NCI-H2029 treated with DMSO at 0.1 percent for 48 hours (cell line): ENCODE measurements at places on chromosomes 12 and 14.
A peak's percentile ranks its signal among the peaks of the same experiment; 100 is the strongest.

- DNase-seq, result no peak
Observed at GRCh38 chr12:131950182-131950913, 606 bp downstream of the EP400 start.

DNA sequence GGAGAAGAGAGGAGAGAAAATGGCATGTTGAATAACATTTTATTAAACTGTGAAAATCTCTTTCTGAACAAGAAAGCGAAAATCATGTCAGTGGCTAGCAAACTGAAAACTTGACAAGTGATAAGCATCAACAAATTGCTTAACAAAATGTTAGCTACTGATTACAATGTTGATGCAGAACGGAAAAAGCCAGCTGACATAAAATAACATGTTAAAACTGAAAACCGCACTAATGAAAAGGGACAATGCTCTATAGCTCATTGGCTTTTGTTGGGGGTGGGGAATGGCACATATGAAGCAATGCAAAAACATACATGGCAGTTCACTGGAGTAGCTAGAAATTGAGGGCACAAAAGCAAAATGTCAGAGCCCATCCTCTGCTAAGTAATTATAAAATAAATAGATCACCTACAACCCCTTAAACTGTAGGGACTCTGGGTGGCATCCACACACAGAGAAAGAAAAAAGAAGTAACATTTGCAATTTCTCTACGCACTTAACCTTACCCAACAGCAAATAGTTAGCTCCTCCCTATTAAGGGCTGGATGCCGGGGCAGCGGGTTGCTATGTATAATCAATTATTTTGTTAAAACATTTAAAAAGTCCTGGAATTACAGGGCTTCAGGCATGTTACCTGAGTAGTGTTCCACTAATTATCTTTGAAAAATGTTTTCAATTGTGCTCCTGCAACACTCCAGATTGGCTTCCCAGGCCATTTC is 129.2 kb upstream of the USP15 start:
- DNase-seq, result no peak

DNA sequence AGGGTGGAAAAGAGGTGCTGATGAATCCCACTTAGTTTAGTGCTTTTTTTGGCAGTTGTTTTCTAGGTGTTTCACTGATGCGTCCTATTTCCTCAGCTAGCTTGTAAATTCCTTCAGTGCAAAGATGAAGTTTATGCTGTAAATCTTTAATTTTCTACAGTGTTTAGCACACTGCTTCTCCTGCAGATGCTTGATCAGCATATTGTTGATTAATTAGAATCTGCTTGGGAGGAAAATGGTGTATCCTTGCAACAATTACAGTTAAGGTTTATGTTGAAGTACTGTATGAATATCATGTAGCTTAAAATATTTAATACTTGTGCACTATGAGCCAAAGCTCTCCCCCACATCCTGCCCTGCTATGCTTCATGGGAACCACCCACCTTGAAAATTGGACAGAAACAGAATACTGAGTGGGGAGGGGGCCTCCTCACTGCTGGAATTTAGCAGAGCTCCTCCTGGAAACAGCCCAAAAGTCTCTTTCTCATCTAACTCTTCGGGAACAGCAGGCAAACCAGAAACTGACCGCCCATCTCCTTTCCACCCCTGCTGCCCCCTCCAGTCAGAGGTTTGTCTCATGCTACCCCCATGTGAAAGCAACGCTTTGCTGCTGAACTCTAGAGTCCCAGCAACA is 20.3 kb upstream of the DHRS4 start:
- DNase-seq, result no peak

GRCh38 chr14:29806124-29806517 is 121.5 kb downstream of the PRKD1 start:
- DNase-seq, result no peak

DNA sequence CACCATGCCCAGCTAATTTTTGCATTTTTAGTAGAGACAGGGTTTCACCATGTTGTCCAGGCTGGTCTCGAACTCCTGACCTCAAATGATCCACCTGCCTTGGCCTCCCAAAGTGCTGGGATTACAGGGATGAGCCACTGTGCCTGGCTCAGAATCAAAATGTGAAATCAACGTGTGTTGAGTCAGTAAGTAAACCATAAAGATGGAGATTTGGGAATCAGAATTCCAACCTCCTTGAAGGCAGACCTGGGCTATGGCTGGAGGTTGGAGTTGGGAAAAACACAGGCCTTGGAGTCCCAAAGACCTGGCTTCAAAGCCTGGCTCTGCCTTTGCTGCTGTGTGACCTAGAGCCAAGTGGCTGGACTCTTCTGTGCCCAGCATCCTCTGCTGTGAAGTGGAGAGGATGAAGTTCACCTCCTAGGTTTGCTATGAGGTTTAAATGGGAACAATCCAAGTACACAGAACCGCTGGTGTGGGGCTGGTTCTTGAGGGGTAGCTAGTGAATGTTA is 10.2 kb downstream of the ALDH2 start:
- DNase-seq, result no peak

DNA sequence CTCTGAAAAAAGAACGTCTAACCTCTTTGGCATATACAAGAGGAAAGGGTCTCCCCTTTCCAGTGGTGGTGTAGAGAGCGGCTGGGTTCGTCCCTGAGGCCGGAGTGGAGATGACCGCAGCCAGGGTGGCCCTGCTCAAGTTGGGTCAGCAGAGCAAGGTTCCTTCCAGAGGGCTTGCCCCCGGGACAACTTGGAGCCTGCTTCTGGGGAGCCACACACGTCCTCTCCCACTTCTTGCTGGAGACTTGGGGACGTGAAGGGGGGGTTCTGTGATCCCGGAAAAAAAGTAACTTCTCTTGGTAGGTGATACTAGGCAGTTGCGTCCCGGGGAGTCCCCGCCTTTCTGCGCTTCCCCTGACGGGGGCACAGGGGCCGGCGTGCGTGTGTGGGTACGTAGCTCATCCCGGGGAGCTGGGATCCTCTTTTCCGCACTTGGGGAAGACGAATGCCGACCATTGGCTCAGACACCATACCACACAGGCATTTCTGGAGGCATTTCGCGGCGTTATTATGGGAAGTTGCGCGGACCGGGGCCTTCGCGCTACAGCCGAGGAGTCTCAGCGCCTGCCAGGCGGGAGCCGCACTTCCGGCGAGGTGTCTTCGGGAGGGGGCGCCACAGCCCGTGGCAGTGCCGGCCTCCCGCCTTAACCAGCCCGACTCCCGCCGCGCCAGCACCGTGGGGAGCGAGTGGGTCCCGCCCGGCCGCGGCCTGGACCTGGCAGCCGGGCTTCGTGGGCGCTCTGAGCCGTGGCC is 14.8 kb upstream of the PAX9 start:
- DNase-seq, result no peak

DNA sequence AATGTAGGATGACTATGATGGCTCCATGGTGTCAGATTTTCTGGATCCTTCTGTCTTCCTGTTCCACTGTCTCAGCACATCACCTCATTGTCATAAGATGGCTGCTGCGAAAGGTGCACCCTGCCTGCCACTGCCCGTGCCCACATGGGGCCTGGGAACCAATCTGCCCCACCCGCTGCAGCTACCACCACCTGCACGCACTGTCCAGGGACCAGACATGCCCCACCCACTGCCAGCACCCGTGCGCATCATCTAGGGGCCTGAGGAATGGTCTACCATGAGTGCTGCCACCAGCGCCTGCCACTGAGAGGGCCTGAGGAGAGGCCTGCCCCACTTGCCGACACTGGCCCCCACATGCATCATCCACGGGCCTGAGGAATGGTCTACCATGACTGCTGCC is 23.8 kb downstream of the CYP46A1 start:
- DNase-seq, result no peak

DNA sequence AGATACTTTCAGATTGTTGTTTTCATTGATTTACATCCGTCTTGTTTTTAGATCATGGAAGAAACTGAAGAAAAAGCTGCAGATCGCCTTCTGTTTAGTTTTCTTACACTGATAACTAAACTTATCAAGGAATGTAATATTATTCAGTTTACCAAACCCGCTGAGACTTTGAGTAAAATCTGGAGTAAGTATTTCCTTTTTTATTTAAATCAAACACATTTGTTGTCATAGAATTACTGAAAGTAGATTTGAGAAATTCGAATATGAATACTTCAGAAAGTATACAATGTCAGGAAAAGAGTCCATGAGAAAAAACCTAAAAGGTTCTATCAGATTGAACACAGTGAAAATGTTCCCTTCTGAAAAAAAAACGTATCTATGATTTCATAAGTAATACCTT is 32.0 kb downstream of the ARL1 start:
- DNase-seq, result no peak

DNA sequence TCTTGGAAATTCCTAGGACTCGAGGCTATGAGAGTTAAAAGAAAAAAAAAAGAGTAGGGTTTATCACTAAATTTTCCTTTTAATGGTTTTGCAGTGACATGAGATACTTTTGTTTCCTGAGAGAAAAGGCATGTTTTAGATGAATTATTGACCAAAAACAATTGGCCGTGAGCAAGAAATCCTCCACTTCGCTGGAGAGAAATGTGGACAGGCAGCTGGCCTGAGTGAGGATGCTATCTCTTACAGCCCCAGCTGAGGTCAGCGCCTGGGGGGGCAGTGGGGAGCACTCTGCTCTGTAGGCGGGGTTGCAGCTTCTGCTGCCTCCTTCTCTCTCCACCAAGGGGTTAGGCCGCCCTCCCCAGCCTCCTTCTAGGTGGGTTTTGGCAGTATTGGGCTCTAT is 54.7 kb downstream of the PRIMA1 start:
- no peak for DNase-seq

- no peak for DNase-seq
Observed at GRCh38 chr12:93968536-93969285, 179.7 kb upstream of the PLXNC1 start.

GRCh38 chr12:47904713-47905709 is at the start of gene VDR:
Gene VDR, minus strand, starts transcription at chr12:47904994. Its CDS starts 25,881 bp downstream, at chr12:47879113.
- peak; percentile 53 for DNase-seq

GRCh38 chr12:52630599-52631200 is 12.3 kb upstream of the KRT73 start:
- no peak for DNase-seq

- no peak for DNase-seq
Observed at GRCh38 chr14:81006266-81006665, 50.8 kb downstream of the TSHR start.

DNA sequence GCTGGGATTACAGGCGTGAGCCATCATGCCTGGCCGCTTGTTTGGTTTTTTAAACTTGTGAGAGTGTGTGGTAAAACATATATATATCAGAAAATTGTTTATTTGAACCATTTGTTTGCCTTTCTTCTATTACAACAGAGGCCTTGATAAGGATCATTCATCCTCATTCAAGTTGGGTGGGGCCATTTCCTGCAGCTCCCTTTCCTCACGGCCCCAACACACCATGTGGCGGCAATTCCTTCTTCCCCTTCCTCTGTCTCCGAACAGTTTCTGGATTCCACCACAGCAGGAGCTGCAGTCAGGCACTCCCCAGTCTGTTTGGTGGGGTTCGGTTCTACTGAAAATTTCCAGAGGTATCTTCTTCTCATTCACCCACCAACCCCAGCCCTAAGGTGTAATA is 42.0 kb upstream of the RASSF3 start:
- DNase-seq, result no peak

DNA sequence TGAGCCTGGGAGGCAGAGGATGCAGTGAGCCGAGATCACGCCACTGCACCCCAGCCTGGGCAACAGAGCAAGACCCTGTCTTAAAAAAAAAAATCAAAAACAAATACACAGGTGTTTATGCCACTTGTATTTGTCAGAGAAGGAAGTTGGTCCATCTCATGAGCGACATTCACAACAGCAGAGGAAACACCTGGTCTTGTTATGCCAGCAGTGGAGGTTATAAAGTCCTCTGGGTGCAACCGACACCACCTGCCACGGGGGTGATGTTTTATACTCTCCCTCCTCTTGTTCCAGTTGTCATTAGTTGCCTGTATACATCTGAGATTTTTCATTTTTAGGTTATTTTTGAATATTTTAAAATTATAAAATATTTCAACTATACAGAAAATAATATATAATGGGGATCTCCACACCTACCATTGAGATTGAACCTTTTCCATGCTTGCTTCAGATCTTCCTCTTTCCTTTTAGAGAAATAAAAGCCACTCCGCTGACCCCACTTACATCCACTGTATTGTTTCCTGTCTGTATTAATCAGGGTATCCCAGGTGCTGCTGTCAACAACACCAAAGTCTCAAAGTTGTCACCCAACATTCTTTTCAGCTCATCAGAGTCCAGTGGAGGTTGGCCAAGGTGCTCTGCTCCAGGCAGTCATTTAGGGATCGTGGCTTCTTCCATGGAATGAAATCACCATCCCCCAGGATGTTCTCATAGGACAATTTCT is 65.1 kb downstream of the RNFT2 start:
- DNase-seq, result no peak

- no peak for DNase-seq
Observed at GRCh38 chr14:29643433-29644211, 284.0 kb downstream of the PRKD1 start.

- no peak for DNase-seq
Observed at GRCh38 chr12:1776170-1776921, 44.0 kb upstream of the LRTM2 start.

DNA sequence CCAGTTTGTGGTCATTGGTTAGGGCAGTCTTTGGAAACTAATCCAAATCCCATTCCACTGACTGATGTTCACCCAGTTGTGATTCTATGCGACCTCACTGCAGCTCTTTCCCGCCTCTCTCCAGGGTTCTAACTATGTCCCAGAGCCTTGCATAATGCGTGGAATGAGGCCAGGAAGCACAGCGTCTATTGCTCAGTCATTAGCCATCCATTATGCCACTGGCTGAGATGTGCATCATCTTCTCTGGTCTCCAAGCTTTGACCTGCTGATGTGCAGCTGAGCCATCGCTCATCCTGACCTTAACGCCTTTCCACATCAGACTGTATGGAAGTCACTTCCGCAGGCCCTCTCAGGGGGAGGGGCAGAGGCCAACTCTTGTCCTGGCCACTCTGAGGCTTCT is 115.4 kb upstream of the VRK1 start:
- DNase-seq, result no peak

DNA sequence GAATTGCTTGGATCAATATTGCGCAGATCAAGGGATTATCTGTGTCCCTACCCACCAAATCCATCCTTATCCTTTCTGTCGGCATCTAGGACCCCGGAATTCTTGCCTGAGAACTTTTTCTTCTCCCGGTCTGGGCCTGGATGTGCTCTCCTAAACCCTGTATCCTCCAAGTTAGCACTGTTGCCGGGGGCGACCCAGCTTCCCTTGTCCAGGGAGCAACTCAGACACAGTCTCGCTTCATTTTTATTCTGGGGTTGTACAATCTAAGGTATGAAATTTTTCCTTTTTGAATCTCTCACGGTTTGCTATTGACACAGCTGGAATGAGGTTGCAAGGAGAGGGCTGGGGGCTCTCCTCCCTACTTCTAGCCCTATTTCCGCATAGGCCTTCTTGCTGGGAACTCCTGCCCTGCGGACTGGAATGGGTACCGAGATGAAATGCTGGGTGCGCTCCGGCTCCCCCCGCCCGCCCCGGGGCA is 403 bp upstream of the PNP start:
- no peak for DNase-seq

DNA sequence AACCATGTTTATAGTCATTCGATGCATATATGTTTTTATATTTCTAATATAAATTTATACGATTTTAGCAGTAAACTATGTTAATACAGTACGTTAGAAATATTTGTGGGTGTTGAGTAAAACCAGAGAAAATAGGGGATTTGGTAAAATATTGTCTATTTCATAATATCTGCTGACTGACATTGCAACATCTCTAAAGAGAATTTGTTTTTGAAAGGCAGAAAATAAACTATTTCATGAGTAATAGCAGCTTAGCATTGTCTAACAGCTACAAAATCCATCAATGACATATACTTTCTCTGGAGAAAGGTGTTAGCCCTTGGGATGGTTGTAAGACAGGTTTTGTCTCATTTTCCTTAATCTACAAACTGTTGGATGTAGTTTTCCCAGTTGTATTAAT is 144.9 kb downstream of the PDE3A start:
- no peak for DNase-seq
